Psoas muscle (tissue), 8 donors: ENCODE measurements at places on chromosomes 1 and 21. TPM values are rescaled to one million over a fixed set of nuclear protein-coding genes. Genes with fewer than 3 reads are reported as not detected.

DNA sequence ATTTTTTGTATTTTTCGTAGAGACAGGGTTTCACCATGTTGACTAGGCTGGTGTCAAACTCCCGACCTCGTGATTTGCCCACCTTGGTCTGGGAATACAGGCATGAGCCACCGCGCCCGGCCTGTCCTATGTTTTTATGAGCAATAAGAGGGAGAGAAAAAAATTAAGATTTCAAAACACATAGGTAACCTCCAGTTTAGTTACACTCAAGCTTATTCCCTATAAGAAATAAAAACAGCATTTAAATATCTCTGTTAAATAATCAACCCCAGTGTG is 7.1 kb downstream of the RSBN1 start:
- H3K4me3 ChIP-seq: no peak overlapping the region
- H3K27me3 ChIP-seq: no peaks in the 10 kb centered on the region
- peaks cover 64% of the 10 kb centered on the region for H3K4me1 ChIP-seq
- H3K27ac ChIP-seq: no peak overlapping the region
- no peak for DNase-seq

DNA sequence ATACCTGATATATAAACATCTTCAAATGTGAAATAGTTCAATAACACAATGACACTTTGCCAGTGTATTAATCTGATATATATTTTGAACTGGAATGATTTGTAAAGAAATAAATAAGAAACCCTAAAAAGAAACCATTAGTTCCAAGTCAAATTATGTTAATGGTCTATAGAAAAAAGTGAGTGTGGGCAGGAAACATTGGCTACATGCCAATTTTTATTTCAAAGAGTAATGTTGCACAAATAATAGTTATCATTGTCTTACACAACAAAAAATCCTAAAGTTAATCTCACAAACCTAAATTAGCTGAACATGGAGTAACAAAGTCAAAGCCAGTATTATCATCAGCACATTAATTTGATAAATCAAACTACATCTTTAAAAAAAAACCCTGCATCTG is 37.9 kb upstream of the BATF3 start:
- no peaks in the 10 kb centered on the region for H3K27me3 ChIP-seq
- no peak overlapping the region for H3K4me3 ChIP-seq
- H3K27ac ChIP-seq: no peak overlapping the region
- peaks cover 3% of the 10 kb centered on the region for H3K36me3 ChIP-seq
- no peak for DNase-seq
- H3K4me1 ChIP-seq: no peaks in the 10 kb centered on the region

- no peaks in the 10 kb centered on the region for H3K36me3 ChIP-seq
- H3K4me3 ChIP-seq: no peak overlapping the region
- H3K27me3 ChIP-seq: no peaks in the 10 kb centered on the region
- DNase-seq: no peak
Measured at GRCh38 chr1:232937741-232938375, 12.6 kb upstream of the NTPCR start.

- no peak overlapping the region for H3K27ac ChIP-seq
- H3K4me1 ChIP-seq: no peaks in the 10 kb centered on the region
- H3K36me3 ChIP-seq: no peaks in the 10 kb centered on the region
- no peak overlapping the region for H3K4me3 ChIP-seq
Measured at GRCh38 chr1:202029171-202029665, 18.8 kb downstream of the ELF3 start.

- DNase-seq: no peak
- H3K36me3 ChIP-seq: no peaks in the 10 kb centered on the region
- no peak overlapping the region for H3K27ac ChIP-seq
- H3K27me3 ChIP-seq: no peaks in the 10 kb centered on the region
Measured at GRCh38 chr1:162856260-162856659, 4.7 kb downstream of the CCDC190 start.

GRCh38 chr1:98706173-98706843 is 44.8 kb downstream of the SNX7 start:
- DNase-seq: no peak
- no peaks in the 10 kb centered on the region for H3K36me3 ChIP-seq
- H3K4me1 ChIP-seq: no peaks in the 10 kb centered on the region

GRCh38 chr1:153232553-153232952 is 15.2 kb downstream of the PRR9 start:
- H3K36me3 ChIP-seq: no peaks in the 10 kb centered on the region
- no peak overlapping the region for H3K4me3 ChIP-seq
- no peaks in the 10 kb centered on the region for H3K4me1 ChIP-seq
- H3K27me3 ChIP-seq: peaks cover 9% of the 10 kb centered on the region
- DNase-seq: no peak
- H3K27ac ChIP-seq: no peak overlapping the region

GRCh38 chr1:221166559-221167318 is 287.5 kb downstream of the HLX start:
- H3K27ac ChIP-seq: no peak overlapping the region
- H3K36me3 ChIP-seq: no peaks in the 10 kb centered on the region
- DNase-seq: no peak
- peaks cover 9% of the 10 kb centered on the region for H3K4me1 ChIP-seq

DNA sequence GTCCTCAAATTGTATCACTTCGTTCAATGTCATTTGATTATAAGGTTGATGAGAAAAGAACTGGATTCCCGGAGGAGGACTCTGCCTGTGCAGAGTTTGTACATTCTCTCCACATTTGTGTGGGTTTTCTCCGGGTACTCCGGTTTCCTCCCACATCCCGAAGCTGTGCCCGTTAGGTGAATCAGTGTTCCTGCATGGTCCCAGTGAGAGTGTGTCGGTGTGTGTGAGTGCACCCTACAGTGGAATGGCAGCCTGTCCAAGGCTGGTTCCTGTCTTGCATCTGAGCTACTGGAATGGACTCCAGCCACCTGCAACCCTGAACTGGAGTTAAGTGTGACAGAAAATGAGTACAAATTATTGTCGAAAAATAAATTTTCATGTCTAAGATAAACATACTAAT is 92.2 kb upstream of the KCTD3 start:
- no peaks in the 10 kb centered on the region for H3K4me1 ChIP-seq
- no peaks in the 10 kb centered on the region for H3K27me3 ChIP-seq
- DNase-seq: no peak
- H3K4me3 ChIP-seq: no peak overlapping the region

Gene CFHR2
- total RNA-seq: not detected

Gene KCNH1
- total RNA-seq: 0.21 TPM

Gene SIPA1L2
- 11.0 TPM for total RNA-seq

Gene KMO
- total RNA-seq: not detected
